ENCODE measurements at places on chromosomes 3 and 15.

- no peak for DNase-seq
These were observed 491.2 kb upstream of the PDZRN3 start for GRCh38 chr3:74115906-74116305.

DNA sequence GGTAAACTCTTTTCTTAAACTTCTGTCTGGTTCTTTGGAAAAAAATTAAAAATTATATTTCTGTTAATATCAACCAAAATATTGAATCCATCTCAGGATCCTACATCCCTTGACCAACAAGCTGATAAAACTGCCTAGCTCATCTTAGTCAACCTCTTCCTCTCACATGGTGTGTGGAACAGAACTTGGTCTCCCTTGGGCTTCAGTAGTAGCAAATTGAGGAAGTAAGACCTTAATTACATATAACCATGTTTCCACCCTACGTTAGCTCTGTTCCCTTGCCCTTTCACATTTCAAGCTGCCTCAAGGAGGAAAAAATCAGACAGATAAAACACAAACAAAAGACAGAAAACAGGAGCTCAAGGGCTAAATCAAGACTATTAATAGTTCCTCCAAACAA lies 116.4 kb downstream of the GREM1 start:
- no peak for DNase-seq

GRCh38 chr3:23602971-23603370 lies 202.8 kb upstream of the UBE2E1 start:
- no peak for DNase-seq

DNA sequence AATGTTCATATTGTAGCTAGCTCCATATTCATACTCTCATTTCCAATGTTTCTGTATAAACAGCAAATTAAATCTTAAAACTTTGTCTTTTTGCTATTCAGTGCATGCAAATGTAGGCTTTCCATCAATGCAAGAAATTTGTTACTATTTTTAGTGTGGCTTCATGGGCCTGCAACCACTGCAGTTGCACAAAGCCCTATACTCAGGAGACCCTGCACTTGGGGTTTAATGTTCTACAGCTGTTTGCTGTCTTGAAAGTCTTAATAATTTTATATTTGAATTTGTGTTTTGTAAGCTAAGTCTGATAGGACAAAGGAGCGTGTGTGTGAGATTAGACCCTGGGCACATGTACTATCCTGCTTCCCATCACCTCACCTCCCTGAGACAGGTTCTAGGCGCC lies 9.6 kb downstream of the PYDC2 start:
- no peak for DNase-seq

DNA sequence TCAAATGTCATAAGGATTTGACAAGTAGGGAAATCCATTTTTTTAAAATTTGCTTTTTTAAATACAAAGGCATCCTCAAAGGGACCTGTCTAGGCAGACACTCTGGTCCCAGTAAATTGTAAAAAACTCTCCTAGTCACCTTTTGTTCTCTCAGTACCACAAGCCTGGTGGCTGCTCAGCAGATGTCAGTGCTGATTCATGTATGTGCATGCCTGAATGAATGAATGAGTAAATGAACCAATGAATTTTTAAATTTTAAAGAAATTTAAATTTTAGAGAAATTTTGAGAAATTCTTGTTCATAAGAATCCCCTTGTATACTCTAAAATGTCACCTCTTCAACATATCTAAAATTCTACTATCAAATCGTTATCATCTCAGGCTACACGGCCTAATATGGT lies 199.5 kb downstream of the TLE3 start:
- DNase-seq, result no peak

- no peak for DNase-seq
These were observed 76.1 kb downstream of the LDHAL6B start for GRCh38 chr15:59282515-59283337.

DNA sequence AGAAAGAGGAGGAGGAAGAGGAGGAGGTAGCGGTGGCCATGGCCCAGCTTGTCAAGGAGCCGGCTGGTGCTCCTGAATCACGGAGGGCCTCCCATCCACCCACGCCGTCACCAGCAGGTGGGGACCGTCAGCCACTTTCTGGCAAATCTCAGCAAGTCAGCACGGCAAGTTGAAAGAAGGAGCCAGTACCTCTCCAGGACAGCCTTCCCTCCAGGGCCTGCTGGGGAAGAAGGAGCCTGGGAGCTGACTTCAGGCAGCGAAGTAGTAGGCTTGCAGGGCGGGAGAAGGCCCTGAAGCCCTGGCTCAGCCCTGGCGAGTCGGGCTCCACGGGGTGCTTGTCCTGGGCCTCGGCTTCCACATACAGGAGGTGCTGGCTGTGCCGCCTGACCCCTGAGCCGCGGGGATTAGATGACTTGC lies 99.2 kb upstream of the TRPM1 start:
- no peak for DNase-seq

GRCh38 chr15:34364041-34364440 lies 3.0 kb downstream of the LPCAT4 start:
- DNase-seq, result no peak

GRCh38 chr3:12178091-12178820 lies 19.5 kb upstream of the TIMP4 start:
- DNase-seq, result no peak

- DNase-seq, result no peak
These were observed 1045.5 kb upstream of the NR2F2 start for GRCh38 chr15:95284933-95285421.

DNA sequence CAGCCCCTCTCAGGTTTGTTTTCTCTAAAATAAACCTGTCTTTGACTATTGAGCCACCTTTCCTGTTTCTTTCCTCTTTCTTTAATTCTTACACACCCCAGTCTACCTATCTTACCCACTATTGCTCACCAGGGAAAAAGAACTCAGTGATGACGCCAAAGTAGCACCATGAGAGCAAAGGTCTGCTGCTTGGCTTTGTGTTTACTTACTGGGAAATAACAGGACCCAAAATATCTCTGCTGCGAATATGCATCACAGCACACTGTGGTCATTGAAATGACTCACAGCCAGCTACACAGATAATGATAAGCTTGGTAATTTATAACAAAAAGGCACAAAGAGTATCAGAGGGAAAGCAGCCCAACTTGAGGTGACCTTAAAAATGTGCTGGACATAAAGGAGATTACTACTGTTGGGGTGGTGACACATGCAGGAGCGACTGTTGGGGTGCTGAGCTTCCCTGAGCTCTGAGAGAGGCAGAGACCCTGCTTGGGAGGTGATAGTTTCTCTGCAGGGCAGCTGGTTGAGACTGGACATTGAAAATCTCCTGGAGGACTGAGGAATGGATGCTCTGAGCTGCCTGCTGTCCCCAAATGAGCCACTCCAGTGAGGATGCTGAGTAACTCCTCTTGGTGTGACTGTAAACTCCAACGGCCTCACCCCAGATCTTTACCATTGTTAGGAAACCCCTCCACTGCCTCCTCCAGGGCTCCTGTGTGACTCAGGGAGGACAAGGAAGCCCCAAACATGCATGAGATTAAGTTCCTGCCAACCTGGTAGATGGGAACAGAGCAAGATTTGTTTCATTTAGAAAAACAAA lies 14.5 kb downstream of the EFCAB12 start:
- DNase-seq, result no peak

DNA sequence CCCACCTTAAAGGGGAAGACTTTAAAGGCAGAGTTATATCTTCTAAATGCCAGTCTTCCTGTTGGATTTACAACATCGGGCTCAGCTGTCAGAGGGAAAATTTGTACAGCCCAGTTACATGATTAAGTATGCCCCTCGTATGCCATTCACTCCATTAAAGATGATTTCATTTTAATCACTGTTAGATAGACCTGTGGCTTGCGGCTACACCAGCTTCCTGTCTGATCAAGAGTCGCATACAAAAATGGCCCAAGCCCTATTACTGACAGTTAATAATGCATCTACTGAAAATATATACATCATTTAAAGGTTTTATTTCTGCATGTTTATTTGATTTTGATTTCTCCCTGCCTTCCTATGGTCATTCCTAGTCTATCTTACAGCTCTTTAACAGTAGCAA lies 7.1 kb downstream of the EIF4E3 start:
- no peak for DNase-seq

DNA sequence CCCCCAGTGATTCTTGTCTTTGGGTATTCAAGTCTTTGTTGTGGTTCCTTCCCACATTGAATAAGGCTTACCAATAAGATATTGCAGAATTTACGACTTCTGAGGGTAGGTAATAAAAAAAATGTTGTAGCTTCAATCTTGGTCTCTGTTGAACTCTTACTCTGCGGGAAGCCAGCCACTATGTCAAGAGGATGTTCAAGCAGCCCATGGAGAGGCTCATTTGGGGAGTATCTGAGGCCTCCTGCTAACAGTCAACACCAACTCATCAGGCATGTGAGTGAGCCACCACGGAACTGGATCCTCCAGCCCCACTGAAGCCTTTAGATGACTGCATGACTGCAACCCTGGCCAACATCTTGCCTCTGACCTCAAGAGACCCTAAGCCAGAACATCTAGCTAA lies 3.2 kb upstream of the TBC1D23 start:
- no peak for DNase-seq

GRCh38 chr15:58462547-58462946 lies 30.8 kb downstream of the LIPC start:
- no peak for DNase-seq

DNA sequence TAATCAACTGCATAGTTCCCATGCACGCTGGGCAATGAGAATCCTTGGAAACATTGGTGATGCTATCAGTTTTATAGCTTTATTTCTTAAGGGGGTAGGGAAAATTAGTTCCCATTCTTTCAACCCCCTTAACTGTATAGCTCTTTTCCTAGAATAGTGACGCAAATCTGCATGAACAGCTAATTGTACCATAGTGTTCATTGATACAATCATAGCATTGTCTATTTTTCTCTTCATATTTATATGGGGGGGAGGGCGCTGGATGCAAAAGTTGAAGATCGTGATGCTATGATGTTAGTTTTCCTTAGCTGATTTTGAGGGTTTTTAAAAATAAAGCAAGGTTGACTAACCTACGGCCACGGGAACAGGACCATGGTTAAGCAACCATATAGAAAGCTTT lies 32.4 kb upstream of the SAMMSON start:
- no peak for DNase-seq

DNA sequence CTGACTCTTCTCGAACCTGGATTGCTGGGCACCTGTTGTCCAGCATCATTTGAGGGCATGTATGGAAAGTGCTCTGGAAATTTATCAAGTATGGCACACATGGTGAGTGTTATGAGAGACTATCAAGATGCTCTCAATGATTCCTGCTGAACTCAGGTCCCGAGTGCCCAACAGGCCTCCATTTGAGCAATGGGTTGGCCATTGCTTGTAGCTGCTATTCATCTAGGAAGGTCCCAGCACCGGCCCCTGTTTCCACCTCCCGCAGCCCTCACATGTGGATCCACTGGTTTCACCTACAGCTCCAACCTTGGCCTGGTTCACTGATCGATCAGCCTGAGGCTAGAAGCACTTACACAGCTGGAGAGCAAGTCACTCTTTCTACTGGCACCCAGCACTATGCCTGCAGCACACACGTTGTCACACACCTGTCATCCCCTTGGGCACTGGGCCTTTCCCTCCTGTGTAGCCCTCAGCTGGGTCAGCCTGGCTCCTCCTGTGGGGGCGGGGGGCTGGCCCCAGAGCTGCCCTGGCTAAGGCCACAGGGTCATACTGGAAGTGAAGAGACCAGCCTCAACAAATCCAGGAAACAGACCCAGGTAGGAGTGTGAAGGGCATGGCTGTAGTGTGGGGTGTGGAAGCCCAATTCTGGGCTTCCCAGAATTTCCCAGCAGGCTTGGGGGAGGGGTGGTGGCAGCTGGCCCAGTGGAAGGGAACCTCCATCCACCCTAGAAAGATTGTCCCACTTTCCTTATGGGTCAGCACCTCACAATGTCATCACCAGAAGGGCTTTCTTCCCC lies 41.7 kb upstream of the SMAD3 start:
- no peak for DNase-seq

- DNase-seq, result peak; percentile 71
These were observed 67.2 kb downstream of the PEX5L start for GRCh38 chr3:179969525-179969924.

DNA sequence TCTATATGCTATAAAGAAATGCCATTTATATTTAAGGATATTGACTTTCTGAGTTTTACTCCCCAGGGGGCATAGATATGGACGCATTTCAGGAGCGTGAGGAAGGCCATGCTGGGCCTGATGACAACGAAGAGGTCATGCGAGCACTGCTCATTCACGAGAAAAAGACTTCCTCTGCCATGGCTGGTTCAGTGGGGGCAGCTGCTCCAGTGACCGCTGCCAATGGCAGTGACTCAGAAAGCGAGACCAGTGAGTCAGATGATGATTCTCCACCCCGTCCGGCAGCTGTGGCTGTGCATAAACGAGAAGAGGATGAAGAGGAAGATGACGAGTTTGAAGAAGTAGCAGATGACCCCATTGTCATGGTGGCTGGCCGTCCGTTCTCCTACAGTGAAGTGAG lies 38.4 kb downstream of the GTF2E1 start:
- DNase-seq, result no peak

Data from NCI-H2171 (cell line).